ENCODE measurements at places on chromosomes 2 and 18.

GRCh38 chr2:238525990-238526389 lies 99.3 kb downstream of the ASB1 start:
- no peak for DNase-seq

DNA sequence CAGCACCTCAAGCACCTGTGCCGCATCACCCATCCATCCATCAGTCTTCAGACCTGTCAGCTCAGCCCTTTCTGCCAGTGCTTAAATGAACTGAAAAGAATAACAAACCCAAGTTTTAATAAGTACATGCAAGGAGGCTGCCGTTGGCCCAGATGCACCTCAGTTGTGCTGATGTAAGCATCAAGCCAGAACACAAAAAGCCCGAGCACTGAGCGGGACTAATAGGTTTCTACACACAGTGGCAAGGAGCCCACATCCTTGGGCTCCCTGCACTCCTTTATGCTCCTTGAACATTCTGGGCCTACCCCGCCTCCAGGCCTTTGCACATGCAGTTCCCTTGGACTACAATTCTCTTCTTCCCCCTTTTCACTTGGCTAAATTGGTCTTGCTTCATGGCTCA lies 165.6 kb downstream of the ALK start:
- DNase-seq = no peak

DNA sequence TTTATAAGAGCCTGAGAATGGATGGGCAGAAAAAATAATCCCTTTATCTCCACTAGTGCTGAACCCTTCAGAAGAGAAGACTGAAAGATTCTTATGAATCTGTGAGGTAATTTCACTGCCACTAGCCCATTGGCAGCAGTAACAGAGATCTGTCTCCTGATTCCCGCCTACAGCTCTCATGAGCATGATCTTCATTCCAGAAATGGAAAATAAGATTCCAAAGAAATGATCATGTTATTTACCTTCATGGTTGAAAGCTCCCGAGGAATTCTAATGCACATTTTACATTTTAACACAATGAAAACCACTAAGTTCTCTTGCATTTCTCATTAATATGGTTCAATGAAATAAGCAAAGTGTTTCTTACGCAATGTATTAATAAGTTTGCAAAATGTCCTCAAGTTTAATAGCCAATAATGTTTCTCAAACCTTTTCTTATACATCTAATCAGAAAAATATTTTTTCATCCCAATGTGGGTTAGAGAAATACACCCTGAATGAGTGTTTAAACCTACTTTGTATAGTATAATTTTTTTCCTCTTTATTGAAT lies 905.6 kb downstream of the TMEM182 start:
- no peak for DNase-seq

GRCh38 chr2:207330912-207331311 lies 165.2 kb upstream of the KLF7 start:
- no peak for DNase-seq

- DNase-seq = no peak
These were observed 25.7 kb upstream of the NCK2 start for GRCh38 chr2:105718846-105719481.

- no peak for DNase-seq
These were observed at the start of gene IGFBP5 for GRCh38 chr2:216695401-216695821. Gene IGFBP5, minus strand, starts transcription at chr2:216695549. Its CDS starts 774 bp downstream, at chr2:216694775.

DNA sequence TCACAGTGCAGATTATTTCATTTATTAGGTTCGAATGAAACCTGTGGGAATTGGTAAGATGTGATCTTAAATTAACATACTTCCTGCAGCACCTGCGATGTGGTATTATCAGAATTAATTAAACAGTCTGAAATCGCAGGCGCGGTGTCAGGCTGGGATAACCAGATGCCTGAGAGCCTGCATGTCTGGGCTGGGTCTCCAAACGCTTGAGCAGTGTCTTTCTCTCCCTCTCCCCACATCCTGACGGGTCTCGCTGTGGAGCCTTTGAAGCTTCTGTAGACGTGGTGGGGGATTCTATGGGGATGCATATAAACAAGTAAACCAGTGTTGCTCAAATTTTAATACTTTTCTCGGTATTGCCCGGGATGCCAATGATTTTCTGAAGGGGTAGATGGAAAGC lies 366.2 kb upstream of the SPRED2 start:
- no peak for DNase-seq

- no peak for DNase-seq
These were observed 28.2 kb downstream of the SERTAD2 start for GRCh38 chr2:64625299-64626145.

GRCh38 chr2:31081492-31081891 lies 56.7 kb downstream of the GALNT14 start:
- DNase-seq = no peak

DNA sequence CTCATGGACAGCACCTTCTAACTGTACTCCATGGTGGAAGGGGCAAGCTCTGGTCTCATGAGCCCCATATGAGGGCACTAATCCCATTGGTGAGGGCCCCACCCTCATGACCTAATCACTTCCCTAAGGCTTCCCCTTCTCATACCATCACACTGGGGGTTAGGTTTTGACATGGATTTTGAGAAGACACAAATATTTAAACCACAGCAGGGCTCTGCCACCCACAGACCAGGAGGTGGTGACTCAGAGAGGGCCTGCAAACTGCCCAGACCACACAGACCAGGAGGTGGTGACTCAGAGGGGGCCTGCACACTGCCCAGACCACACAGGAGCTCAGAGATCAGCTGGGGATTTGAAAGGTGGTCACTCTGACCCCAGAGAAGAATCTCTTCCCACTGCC lies 222.0 kb downstream of the KLHL29 start:
- no peak for DNase-seq

- no peak for DNase-seq
These were observed 80.7 kb downstream of the ACSL3 start for GRCh38 chr2:222941510-222942032.

- no peak for DNase-seq
These were observed 8.6 kb upstream of the C2orf42 start for GRCh38 chr2:70199320-70199864.

- no peak for DNase-seq
These were observed 98.4 kb downstream of the PIEZO2 start for GRCh38 chr18:11050966-11051365.

- no peak for DNase-seq
These were observed 213.0 kb upstream of the HAAO start for GRCh38 chr2:43005245-43005974.

- no peak for DNase-seq
These were observed 81.9 kb upstream of the SERPINE2 start for GRCh38 chr2:224120986-224121385.

DNA sequence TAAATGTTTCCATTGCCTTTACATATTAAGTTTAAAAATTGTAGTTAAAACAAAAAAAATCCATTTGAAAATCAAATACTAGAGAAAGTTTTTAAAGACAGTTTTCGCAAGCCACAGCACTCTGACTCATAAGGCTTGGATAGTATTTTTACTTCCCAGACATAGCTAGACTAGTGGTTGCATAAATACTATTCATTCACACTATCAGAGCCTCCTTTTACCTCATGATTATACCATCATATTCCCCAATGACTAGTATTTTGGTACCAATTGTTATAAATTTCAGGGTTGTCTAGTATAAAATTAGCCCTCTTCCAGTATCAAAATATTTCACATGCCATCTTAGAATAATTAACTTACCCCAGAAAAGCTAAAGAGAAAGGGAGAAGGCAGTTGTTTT lies 393.5 kb downstream of the ERBB4 start:
- no peak for DNase-seq

- DNase-seq = no peak
These were observed 219.5 kb downstream of the HDAC4 start for GRCh38 chr2:239181074-239181902.

- no peak for DNase-seq
These were observed 25.1 kb downstream of the ASXL2 start for GRCh38 chr2:25853038-25853638.

GRCh38 chr2:84326831-84327432 lies 132.1 kb downstream of the SUCLG1 start:
- DNase-seq = no peak

DNA sequence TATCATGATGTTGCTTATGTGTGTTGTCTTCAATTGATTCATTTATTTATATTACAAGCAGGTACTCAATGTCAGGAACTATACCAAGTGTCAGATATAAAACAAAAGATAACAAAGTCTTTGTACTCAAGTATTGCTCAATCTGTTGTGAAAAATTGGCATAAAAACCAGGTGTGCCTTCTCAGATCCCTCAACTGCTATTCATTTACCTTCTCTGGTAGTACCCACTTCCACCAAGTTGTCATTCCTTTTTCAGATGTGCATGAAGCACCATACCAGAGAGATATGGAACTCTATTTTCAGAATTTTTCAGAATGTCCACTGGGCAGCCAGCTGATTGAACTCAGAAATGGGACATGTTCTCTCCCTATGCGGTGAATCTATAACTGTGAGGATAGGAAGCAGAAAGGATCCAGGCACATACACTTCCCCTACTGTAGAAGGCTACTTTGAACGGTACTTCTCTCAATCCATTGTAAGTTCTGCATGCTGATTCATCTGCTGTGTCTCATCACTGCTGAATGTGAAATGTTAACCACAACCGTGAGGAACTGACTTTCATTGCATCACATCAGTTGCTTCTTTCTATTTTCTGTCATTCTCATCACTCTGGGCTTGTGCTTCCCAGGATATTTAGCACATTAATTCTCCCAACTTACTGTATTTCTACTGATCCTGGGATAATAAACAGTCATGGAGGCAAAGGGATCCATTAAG lies 1621.3 kb downstream of the SUCLG1 start:
- no peak for DNase-seq

DNA sequence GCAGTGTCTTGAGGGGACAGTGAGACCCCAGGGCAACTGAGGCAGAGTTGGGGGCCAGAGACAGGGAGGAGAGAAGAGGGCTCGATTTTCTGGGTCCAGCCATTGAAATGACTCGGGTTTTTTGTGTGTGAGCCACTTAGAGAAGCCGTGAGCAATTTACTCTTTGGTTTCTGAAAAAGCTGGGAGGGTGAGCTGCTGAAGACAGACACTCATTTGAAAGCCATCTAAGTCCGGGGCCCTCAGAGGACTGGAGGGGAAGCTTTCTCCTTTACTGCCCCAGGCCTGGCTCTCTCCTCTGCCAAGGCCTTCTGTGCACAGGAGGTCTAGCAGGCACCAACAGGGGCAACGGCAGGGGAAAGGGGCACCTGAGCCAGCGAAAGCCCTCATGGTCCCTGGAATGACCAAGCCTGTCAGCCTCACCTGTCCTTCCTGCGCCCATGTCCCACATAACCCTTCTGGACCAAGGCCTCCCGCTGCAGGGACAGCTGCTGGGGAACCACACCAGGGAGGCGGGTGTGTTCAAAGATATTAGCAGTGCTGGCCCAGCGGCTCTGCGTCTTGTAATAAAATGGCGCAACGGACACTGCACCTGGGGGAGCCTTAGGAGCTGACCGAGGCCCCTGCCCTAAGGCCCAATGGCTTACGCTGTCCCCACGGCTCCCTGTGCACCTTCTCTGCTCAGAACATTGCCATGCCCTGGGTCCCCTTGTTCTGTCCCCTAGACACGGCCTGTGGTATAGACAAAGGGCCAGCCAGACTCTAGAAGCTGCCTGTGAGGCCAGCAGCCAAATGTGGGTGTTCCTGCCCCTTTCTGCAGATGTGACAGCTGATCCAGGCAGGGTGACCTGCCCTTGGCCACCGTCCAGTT lies 45.8 kb downstream of the HS6ST1 start:
- DNase-seq = no peak

Data from D721Med (cell line).